Stimulated activated naive CD4-positive, alpha-beta T cell (primary cell): ENCODE measurements at places on chromosomes 11 and 22.

- DNase-seq: no peak
These were observed 72.9 kb downstream of the PIWIL4 start for GRCh38 chr11:94639901-94640721.

DNA sequence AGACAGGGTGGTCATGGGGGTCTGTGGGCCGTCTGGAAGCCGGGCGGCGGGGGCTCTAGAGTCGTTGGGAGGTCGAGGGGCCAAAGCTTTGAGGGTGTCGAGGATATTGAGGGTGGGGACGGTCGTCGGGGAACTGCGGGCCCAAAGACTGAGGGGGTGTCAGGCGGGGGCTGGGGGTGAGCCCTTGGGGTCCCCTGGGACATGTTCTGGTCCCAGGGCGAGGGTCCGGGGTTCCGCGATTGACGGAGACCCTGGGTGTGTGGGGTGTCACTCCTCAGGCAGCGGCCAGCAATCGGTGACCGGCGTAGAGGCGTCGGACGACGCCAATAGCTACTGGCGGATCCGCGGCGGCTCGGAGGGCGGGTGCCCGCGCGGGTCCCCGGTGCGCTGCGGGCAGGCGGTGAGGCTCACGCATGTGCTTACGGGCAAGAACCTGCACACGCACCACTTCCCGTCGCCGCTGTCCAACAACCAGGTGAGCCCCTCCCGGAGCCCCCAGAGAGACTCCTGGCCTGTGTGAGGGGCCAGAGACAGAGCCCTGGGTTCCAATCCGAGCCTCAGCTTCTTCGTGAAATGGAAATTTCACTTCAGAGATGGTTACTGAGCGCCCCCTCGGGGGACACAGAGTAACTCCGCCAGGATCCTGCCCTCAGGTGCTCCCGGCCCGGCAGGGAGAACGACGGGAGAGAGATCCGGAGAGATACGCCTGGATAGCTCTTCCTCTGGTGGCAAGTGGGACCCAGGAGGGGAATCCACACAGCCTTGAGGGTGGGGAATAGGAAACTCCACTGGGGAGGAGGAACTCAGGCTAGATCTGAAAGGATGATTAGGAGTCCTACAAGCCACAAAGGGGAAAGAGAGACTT is 714 bp downstream of the SDF2L1 start:
- DNase-seq: peak; percentile 48

GRCh38 chr11:20097319-20098221 is 62.7 kb downstream of the DBX1 start:
- no peak for DNase-seq

- DNase-seq: no peak
These were observed 10.1 kb downstream of the MUC2 start for GRCh38 chr11:1084561-1085439.

DNA sequence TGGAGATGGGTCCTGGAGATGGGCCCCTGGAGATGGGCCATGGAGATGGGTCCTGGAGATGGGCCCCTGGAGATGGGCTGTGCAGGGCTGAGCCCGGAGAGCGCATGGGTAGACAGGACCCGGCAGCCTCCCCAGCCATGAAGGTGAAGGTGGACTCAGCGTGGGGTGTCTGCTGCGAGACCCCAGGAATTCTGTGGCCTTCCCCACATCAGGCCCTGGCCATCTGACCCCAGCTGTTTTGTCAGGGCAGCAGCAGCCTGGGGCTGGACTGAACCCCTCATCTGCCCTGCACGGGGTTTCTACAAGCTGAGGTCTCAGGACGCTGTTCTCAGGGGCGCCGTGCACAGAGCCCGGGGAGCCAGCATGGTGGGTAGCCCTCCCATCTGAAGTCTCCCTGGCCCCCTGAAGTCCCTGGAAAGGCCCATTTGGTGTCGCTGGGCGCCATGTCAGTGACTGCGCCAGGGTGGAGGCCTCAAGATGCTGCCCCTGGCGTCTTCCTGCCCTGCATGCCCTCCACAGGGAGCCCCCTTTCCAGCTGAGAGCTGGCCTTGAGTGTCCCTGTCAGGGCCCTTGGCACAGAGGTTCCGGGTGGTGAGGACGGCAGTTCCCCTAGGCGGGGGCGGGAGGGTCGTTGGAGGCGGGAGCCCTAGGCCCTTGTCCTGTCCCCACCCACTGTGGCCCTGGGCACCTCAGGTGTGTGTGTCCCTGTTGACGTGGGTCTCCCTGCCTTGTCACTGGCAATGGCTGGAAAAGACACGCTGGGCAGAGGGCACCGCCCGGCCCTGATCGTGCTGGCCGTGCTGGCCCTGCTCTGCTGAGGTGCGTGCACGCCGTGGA is 5.4 kb downstream of the BRSK2 start:
- DNase-seq: no peak

- no peak for DNase-seq
These were observed 28.1 kb upstream of the LDHA start for GRCh38 chr11:18366286-18366685.

GRCh38 chr11:89147229-89147628 is 30.4 kb upstream of the TYR start:
- DNase-seq: no peak

GRCh38 chr11:1651411-1651980 is 21.9 kb downstream of the KRTAP5-5 start:
- no peak for DNase-seq

DNA sequence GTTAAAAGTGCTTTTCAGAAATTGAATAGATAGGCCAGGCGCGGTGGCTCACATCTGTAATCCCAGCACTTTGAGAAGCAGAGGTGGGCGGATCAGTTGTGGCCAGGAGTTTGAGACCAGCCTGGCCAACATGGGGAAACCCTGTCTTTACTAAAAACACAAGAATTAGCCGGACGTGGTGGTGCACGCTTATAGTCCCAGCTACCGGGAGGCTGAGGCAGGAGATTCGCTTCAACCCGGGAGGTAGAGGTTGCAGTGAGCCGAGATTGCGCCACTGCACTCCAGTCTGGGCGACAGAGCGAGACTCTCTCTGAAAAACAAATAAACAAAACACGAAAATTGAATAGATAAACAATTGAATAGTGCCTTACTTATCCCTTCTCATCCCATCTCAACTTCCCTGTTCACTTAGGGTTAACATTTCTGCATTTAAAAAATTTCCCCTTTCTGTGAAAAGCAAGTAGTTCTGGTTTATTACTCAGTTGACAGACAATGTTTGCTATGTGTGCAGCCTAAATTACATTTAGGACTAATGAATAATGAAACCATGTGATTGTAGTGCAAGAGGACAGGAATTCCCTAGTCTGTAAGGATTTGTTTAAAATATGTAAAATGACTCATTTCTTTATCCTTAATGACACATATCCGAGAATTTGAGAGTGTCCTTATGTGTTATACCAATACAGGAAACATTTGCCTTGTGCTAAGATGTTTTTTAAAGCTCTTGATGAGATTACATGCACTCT is 6.0 kb downstream of the RNF169 start:
- DNase-seq: no peak

DNA sequence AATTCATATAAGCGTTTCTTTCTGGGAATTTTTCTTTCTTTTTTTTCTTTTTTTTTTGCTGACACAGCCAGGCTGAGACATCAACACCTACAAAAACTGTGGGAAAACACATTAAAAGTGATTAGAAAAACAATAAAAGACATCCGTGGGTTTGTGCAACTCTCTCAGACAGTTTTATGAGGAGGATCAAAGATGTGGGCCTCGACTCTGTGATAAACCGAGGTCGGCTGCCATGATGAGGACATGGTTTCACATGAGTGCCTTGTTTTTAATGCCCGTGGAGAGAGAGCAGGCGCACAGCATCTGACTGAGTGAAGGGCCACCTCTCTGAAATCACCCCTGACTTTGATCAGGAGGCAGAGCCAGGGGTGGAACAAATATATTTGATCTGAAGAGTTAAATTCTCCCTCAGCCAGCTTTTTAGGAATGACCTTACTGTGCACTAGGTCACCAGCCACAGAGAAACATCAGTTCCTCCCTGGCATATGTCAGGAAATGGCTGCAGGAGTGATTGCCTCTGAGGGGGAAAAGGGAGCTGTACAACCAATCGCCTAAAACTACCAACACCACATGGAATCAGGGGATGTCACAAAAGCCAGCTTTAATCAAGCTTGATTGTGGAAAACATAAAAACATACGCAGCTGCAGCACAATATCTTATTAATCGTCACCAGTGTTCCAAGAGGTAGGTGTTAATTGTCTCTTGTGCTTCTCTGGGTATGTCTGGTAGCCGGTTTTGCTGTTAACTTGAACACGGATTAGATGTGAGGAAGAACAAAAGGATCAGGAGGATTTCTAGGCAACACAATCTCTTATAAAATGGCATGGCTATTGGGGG is 164.7 kb downstream of the MAML2 start:
- no peak for DNase-seq

DNA sequence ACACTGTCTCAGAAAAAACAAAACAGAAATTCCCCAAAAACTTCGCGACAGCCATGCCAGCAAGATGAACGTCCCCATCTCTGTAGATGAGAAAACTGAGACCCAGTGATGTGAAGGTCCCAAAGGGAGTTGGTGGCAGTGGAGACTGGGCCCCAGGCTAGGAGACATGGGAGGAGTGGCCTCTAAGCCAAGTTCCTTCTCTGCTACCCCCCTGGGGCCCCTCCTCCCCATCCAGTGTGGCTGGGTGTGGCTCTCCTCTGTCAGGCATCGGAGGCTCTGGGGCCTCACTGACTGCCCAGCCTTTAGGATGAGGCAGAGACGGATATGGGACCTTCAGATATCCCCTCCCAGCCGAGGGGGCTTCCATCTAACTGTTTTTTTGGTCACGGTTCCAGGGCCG is 9.8 kb downstream of the RELT start:
- DNase-seq: no peak

DNA sequence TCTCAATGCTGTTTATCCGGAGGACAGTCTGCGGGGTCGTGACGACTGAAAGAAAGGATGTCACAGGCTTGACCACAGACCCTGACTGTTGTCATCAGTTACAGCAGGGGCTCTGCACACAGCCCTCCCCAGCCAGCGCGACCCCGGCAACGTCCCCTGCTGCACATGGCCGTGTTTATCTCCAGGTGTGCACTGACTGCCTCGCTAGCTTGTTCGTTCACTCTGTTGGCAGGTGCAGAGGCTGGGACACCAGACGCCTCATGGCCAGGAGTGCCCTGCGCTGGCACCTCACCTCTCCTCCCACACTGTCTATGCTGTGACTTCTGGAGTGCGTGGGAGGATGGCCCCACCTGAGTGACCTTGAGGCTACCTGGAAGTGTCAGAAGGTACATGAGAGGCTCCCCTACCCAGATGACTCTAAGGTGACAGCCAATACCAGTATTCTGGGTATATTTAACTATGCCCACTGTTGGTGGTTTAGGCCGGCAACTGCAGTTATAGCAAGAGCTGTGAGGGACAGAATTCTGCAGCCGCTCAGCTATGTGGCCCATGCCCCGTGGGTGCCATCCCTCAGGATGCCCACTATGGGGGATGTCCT is 12.2 kb downstream of the MRPL21 start:
- DNase-seq: no peak

DNA sequence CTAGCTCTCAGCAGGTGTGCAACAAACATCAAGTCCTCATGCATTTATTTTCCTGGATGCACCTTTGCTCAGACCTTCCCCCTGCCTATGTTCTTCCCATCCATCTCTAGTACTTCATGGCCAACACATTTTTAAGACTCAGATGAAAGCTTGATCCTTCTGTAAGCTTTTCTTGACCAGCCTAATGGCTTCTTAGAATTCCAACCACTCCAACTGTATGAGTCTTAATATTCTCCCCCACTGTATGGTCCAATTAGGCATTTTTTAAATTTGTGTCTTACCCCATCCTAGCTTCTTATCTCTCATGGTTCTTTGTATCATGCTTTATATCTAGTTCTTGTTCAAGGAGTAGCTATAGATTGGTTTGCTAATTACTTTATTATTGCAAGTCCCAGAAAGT is 44.8 kb downstream of the TENM4 start:
- no peak for DNase-seq
